RCC 7860 (cell line): ENCODE measurements at places on chromosomes 13 and 19.

DNA sequence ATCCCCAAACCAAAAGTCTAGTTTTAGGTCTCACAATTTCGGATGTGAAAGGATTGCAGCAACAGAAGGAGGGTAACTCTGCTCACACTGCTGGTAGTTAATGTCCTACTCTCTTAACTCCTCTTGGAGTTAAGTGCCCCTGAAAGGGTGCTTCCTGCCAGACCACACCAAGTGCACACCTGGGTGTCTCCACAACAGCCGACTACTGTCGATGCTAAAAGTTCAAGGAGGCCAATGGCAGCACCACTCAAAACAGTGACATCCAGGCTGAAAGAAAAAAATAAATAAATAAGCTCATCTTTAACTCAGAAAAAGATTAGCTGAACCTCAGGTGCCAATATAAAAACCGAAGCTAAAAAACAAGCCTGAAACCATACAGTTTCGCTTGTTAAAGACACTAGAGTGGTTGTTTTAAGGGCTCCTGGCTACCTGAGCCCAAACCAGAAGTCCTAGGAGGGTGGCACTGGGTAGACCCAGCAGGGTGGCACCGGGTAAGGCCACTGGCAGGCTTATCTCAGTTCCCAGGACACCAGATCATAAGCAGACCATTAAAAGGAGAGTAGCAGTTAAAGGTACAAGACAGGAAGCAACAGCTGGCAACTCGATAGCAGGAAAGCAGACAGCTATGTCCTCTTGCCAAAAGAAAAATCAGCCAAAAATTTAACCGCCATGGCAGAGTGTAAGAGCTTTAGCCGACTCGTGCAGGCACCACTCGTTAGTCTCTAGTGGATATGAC lies 39.3 kb downstream of the BRD4 start:
- no peak for DNase-seq

GRCh38 chr13:103236213-103236612 lies 170.0 kb upstream of the SLC10A2 start:
- no peak for DNase-seq

DNA sequence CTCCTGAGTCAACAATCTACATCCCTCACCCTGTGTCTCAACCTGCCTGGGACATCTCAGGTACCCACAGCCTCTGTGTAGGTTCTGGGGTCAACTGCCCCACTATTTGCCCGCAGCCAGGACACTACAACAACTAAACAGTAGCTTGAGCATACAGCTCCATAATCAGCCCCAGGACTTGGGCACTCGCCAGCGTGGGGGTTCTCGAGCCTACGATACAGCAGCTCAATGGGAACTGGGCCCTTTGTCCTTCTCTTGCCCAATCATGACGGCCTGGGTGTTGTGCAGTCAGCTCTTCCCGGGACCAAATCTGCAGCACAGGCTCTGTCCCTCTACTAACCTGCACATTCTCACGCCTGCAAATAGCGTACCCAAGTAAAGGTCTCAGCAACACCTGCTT lies 1.3 kb downstream of the ZNF180 start:
- no peak for DNase-seq

- no peak for DNase-seq
These were observed 850 bp upstream of the KLK11 start for GRCh38 chr19:51027126-51027806.

DNA sequence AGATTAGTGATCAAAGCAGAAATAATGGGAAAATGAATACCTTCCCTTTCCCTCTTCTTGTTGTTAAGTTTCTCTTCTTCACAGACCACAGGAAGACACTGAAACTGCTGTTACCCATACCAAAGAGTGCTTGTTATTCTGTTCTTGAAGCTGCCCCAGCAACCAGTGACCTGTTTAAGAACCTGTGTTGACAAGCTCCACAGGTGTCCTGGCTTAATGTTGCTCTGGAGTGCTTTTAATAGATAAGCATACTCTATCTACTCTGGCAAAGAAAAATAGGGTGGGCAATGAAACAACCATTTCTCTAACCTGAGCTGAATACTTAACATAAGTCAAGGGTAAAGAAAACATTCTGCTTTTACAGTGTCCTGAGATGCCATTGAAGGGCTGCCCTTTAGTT lies 506.7 kb upstream of the GPC6 start:
- DNase-seq = no peak

DNA sequence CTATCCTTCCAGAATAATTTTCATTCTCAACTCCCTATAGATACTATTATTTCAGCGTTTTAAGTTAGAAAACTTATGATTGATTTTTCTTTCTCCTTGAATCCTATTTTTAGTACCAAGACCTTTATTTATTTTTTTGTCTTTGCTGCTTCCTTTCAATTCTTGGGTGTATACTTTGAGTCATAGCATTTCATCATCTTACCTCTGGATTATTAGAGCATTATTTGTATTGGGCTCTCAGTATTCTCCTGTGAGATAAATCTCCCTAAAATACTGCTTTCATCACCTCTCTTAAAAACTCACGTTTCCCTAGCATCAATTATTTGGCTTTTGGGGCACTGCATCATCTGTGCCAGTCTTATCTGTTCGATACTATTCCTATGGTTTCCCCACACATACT lies 222.8 kb downstream of the POSTN start:
- DNase-seq = no peak

DNA sequence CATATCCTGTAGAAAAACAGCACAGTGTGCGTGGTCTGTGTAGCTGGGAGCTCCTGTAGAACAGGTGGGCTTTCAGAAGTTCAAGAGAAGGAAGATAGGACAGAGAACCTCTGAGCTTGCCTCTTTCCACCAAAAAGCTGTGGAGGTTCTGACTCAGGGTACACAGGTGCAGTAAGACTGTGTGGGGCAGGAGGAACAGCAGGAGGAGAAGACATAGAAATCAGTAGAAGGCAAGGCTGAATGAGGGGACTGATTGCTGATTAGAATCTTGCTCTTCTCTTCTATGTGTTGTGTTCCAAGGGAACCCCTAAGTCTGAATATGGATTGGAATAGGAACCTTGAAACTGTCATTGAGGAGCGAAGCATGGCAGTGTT lies 122.7 kb downstream of the AKAP11 start:
- DNase-seq = no peak

DNA sequence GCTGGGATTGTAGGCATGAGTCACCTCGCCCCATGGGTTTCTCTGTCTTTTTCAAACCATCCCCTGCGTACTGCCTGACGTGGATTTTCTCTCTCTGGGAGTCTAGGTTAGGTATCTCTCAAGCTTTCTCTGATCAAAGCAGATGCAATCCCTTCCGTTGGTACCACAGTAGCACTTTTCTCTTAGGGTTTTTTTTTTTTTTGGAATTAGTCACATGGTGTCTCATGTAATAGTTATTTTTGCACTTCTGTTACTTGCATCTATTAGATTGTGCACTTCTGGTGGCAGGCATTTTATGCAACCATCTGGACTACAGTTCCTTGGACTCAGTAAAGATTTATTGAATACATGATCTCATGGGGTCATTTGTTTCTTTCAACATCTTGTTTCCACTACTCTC lies 72.1 kb downstream of the GPC6 start:
- no peak for DNase-seq

GRCh38 chr13:76638181-76638580 lies 248.0 kb downstream of the KCTD12 start:
- DNase-seq = no peak
